ENCODE measurements at places on chromosomes 5 and 9.
A peak's percentile ranks its signal among the peaks of the same experiment; 100 is the strongest.

- no peak for DNase-seq
These were observed 156.6 kb downstream of the TRPM3 start for GRCh38 chr9:70964861-70965260.

DNA sequence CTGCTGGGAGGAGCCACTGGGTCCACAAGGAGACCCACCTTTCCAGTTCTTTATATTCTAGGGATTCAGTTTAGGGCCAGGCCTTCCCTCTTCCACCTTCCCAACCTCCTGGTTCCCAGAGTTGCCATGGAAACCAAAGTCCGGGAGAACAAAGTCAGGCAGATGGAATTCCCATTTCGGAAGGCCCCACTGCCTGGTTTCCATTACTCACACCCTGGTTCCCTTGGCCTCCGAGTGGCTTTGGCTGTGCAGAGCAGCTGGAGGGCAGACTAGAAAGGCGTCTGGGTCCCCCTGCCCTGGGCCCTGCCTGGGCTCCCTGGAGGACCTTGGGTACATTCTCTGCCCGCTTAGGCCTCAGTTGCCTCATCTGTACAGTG is 136.1 kb downstream of the RGS3 start:
- DNase-seq: no peak

- peak; percentile 61 for DNase-seq
These were observed at the start of gene TBC1D9B for GRCh38 chr5:179907556-179908324. TSS of gene TBC1D9B (minus strand) at chr5:179907897. CDS start at chr5:179907821, 76 bp downstream.

GRCh38 chr5:176619203-176619568 is 9.2 kb upstream of the GPRIN1 start:
- peak; percentile 60 for DNase-seq

DNA sequence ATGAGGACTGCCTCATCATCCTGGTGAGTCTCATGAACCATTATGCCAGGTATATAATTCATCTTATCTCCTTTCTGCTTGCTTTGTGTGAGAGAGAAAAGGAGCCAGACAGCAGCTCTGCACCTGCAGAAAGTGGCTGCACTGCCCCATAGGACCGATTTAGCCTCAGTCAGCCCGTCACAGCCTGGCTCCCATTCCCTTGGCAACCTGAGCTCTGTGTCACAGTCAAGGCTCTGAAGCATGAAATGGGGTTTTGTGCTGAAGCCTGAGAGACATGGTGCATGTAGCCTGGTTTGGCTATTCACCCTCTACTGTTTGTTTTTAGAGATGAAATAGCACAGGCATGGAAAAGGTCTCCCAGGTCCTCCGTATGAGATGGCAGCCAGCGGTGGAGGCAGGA is 198.3 kb downstream of the KCTD16 start:
- DNase-seq: no peak

DNA sequence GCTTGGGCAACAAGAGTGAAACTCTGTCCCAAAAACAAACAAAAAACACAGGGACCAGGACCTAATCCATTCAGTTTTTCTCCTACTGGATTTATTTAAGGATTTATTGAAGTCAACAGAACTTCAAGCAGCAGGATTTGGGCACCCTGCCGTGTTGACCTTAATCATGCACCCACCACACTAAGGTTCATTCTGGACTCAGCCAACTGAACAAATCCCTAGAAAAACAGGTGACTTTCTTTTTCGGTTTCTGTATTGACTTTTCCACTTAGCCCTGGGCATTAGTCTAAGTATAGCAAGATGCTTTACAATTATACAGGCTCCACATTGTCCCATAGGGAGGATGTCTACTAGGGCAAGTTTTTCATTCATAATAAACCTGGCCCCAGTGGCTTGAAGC is 30.0 kb downstream of the ZNF131 start:
- DNase-seq: no peak

DNA sequence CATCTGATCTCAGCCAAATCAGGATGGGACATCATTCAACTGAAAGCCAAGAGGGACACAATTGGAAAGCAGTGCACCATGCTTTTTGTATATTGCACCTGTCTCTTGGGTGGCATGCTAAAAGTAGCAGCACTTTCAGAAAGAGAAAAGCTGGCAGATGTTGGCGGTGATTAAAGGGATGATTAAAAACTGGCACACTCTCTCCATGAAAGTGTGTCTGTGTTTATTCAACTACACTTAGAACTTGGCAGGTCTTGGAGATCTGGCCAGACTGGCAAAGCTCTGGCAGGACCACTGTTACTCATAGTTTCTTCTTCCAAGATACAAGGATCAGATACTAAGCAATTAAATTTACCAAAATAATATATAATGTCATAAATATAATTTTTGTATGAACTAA is 112.9 kb upstream of the ELAVL2 start:
- DNase-seq: no peak

DNA sequence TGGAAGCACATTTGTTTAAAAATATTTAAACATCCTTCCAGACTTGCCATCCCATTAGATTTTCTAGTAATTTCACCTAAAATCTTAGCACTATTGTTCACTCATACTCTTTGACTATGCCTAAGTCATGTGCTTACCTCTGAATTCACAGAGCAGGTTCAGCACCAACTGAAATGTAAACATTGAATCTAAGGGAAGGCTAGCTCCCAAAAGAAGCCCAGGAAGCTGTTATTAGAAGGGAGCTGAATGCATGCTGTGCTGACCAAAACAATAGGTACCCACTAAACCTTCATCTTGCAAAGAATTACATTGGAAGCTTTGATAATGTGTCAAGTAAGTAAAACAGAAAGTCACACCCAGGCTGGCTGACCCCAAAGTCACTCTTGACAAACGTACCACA is 571.3 kb downstream of the GABRG2 start:
- DNase-seq: no peak

- no peak for DNase-seq
These were observed 8.1 kb upstream of the DAB2 start for GRCh38 chr5:39432696-39433530.

DNA sequence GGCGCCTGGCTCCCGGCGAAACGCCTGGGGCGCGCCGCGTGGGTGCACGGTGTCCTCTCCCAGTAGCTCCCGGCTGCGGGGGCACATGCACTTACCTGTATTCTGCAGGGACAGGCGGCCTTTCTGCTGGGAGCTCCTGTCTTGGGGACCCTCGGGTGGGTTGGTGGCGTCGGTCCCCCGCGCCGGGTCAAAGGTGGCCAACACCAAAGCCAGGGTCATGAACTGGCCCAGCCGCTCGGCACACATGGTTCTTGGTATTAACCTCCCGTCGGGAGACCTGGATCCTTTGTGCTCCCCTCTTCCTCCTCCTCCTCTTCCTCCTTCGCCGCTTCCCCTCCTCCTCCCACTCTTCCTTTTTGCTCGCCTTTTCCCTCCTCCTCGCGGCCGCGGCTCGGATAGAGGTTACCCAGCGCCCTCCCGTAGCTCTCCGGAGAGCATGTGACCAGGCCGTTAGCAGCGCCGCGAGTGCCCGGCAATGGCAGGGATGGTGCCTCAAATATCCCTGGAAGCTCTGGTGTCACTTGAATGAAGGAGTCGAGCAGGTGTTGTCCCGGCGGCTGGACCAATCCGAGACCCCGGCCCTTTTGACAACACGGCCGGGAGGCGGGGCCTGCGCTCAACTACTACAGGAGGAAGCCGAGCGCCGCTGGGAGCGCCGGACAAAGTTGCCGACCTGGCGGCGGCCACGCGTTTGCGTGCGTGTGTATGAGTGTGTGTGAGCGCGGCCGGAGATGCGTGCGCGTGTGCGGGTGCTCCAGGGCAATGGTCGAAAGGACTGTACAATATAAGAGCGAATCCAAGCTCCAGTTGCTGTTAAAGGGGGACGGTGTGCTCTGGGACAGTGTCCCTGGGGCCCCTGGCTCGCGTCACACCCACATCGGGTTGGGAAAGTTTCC is at the start of gene STC2:
Gene STC2, minus strand, starts transcription at position 467 of the 896 bp plus-strand sequence. Its CDS starts 221 bp downstream, at position 246.
- DNase-seq: no peak

DNA sequence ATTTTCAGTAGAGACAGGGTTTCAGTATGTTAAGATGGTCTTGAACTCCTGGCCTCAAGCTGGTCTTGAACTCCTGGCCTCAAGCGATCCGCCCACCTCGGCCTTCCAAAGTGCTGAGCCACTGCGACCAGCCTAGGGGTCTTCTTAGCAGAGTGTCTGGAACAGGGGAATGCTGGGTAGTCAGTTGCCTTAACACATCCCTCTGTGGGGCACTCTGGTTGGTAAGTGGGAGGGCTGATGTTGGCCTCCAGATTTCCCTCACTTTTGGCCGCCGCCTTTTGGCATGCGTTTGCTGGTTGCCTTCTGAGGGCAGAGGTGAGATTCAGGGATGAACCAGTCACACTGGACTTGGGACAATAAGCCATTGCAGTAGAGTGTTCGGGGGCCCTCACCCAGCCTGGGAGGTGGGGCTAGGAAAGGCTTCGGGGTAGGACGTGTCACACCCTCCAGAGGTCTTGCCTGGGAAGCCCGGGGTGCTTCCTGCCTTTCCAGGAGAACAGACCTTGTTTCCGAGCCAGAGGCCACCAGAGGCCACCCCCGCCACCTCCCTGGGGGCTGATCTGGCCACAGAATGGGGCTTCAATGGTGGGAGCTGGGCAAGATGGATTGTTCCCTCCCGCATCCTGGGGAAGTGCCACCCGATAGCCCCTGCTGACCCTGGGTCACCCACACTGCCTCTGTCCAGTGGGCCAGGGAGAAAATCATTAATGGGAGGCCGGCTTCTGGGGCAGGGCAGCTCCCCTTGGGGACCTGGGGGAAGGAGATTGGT is 13.3 kb downstream of the FGF18 start:
- DNase-seq: no peak

DNA sequence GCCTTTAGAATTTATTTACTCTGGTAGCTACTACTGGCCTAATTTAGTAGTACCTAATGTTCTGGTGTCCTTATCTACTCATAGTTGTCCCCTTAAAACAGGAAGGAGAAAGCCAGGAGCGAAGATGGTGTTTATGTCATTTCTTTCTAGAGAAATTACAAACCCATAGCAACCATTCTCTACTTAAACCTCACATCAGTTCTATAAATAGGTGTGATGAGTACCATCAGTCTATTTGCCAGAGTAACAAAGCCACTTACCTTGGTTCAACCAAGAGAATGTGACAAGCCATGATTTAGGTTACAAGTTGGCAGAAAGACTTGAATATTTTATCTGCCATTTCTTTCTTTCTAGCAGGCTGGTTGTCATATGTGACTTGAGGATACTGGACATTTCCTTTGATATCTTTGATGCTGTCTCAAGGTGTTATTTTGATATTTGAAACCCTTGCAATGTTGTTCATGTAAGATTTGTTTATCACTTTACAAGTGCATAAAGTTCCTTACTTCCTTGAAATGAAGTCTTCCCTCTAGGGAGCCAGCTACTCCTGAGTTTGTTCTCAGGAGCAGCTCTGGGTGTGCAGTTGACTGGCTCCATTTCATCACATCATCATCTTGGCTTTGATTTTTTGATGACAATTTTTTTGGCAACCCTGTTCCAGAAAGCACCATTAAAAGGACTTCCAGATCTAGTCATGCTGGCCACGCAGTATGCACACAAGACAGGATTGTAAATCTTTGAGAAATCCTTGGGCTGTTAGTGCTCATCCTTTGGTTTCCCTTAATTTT is 286.8 kb downstream of the ARHGAP26 start:
- no peak for DNase-seq

DNA sequence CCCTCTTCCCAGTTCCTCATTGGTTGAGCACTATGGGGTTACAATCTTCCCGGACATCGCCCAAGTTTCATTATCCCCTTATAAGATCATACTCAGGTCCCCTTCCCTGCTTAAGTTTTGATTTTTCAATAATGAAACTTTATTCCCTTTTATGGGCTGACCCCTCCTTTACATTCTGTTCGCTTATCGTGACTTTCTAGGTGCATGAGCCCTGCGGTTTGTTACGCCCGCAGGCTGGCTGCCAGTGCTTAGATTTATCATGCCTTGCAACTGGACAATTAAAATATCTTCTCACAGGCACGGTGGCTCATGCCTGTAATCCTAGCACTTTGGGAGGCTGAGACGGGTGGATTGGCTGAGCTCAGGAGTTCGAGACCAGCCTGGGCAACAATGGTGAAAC is 127.9 kb upstream of the FER start:
- DNase-seq: no peak

DNA sequence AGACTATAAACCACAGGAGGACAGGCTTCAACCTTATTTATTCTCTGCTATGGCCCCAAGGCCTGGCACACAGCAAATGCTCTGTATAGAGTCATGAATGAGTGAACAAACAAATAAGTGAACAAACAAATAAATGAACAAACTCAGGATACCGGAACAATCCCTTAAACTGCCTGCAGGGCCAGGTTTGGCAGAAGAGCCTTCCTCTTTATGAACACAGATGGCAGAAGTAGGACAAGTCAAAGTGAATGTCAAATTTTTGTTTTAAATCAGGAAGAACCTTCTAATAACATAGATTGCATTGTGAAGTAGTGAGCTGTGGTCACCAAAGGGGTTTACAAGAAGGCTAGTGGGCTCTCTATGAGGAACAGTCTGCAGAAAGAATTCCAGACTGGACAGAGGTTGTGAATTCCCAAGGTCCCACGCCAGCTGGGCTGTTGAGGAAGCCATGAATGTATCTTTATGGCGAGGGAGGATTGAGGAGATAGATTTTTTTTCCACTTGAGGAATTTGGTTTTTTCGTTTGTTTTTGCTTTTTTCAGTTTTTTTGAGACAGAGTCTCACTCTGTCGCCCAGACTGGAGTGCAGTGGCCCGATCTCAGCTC is 30.3 kb upstream of the STING1 start:
- no peak for DNase-seq

- no peak for DNase-seq
These were observed 78.0 kb upstream of the TNC start for GRCh38 chr9:115195912-115196311.

DNA sequence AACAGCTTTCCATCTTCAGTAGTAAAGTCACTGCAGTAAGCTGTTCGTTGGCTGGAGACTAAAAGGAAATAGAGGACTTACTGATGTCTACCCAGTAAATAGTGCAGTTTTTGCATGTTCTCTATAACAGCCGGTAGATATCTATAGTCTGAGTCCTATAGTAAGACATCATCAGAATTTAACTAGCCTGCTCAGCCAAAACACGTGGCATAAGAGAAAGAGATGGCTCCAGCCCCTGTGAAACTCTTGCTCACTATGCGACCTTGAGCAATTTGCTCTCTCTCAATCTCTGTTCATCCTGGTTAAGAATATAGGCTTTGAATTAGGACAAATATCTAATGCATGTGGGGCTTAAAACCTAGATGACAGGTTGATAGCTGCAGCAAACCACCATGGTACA is 201.6 kb upstream of the PAPPA start:
- no peak for DNase-seq

DNA sequence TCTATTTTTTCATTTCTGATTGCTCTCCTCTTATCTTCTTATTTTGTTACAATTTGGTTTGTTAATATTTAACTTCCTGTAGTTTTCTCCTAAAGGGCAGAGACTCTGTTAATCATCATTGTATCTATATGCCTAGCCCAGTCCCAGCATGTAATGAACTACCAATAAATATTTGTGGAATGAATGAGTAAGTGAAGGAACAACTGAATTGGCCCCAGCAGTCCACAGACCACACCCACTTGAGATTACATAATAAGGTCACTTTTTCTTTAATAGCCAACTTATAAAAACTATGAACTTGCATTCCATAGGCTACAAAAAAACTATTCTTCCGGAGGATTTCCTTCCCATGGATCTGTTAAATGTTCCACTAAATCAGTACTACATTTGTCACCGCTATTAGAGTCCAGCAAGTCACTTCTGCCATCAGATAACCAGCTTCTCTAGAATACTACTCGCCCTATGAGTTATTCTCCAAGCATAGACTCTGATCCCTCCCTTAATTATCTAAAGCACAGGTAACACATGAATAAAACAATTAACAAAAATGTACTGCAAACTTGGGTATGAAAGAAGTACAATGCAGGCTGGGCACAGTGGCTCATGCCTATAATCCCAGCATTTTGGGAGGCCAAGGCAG is 27.5 kb upstream of the TNPO1 start:
- no peak for DNase-seq

GRCh38 chr5:148465381-148466235 is 81.8 kb downstream of the FBXO38 start:
- DNase-seq: no peak

Data from T follicular helper cell (primary cell).